ENCODE measurements at places on chromosomes 12 and 14.

- no peak for DNase-seq
These were observed 100.6 kb upstream of the TBX3 start for GRCh38 chr12:114784526-114784925.

DNA sequence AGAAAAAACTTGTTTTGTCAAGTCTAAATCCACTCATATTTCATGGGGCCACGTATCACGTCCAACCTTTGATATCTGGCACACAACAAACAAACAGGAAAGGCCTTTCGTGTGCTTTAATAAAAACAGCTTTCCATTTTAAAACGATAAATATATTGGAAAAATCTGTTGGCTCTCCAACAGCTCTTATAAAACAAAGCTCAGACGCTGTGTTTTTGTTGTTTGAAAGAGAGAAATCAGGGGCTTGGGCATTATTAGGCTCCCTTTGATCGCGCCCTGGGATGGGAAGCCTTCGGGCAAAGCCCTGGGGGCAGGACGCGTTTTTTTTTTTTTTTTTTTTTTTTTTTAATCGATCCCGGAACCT, 429 bp upstream of the PLEKHA5 start:
- DNase-seq = no peak

GRCh38 chr14:28758253-28758884, 8.2 kb upstream of the FOXG1 start:
- no peak for DNase-seq

- DNase-seq = no peak
These were observed 135.8 kb downstream of the ITPR2 start for GRCh38 chr12:26697217-26697616.

- no peak for DNase-seq
These were observed 2.0 kb upstream of the SLCO1B3 start for GRCh38 chr12:20808521-20808920.

GRCh38 chr14:67253076-67253635, 11.9 kb downstream of the PALS1 start:
- DNase-seq = no peak

DNA sequence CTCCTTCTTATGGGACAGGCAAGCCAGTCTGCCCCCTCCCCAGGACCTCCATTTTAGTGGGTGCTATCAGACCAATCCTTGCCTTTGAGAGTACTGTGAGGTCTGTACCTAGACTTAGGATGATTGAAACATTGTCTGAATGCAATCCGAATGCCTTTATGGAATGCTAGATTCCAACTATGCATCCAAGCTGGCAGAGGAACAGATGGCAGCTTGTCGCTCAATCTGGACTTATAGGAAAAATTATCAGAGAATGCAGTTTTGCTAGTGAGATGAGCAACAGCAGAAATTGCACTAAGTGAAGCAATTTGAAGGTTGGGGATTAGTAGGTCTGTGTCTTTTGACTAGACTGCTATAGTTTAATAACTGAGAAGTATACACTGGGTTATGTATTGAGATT, 109.1 kb downstream of the DYRK2 start:
- DNase-seq = no peak

DNA sequence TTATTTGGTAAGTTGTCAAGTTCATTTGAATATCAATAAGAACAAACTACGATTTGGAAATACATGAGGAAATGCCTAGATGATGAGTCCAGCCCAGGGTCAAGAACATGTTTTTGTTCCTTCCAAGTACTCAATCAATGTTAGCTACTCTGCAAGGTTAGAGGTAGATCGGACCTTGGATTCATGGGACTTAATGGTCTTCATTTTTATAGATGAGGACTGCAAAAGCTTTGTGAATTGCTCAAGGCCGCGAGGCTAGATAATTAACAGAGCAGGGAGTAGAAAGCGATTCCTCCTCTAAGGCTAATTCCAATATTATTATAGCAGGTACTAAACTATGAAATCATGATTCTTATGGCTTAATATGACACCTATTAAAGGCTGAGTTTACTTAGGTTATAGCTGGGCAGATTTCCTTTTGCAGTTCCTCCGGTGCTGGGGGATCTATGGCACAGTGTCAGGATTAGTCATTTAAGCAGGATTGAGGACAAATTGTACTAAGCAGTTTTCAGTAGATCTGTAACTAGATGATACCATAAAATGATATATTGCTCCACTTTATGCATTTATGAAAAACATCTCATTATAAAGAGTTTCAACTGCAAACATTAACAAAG, 19.8 kb downstream of the NR1H4 start:
- no peak for DNase-seq

- no peak for DNase-seq
These were observed 452.2 kb downstream of the IPO8 start for GRCh38 chr12:30243426-30243825.

DNA sequence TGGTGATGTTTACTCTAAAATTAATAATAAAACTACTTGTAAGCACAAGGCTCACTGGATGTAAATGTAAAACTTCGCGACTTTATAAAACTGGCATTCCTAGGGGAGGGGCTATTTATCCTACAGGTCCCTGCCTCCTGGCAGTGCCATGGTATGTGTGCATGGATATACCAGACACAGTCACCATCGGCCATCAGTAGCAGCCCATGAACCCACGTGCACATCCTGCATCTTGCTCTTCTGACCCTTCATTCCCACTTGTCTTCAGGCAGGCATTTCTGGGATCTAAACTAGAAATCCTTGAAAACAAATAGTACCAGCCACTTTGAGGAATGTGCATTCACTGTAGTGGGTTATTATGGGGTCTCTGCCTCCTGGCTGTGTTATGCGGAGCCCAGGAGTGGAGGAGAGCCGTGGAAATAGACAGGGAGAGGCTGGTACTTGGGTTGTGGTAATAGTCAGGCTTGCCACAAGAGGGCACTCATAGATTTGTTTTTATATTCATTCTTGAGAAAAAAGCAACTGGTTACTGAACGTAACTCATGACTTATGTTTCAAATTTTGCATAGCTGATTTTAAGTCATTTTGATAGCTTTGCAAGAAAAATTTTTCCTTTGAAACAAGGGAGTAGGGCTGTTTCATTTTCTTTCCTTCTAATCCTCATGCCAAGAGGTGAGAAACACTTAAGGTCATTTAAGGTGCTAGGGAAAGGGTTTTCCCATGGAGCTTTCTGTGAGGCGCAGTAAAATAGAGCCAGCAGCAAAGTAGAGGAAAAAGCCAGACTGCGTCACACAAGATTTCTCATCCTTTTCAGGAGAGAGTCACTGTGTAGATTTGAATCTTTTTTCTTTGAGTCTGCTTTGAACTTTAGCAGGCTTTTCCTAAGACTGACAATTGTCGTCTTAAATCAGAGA, 17.4 kb upstream of the GALNT16 start:
- DNase-seq = peak; percentile 37

- no peak for DNase-seq
These were observed 8.4 kb upstream of the KRT80 start for GRCh38 chr12:52200086-52200780.

DNA sequence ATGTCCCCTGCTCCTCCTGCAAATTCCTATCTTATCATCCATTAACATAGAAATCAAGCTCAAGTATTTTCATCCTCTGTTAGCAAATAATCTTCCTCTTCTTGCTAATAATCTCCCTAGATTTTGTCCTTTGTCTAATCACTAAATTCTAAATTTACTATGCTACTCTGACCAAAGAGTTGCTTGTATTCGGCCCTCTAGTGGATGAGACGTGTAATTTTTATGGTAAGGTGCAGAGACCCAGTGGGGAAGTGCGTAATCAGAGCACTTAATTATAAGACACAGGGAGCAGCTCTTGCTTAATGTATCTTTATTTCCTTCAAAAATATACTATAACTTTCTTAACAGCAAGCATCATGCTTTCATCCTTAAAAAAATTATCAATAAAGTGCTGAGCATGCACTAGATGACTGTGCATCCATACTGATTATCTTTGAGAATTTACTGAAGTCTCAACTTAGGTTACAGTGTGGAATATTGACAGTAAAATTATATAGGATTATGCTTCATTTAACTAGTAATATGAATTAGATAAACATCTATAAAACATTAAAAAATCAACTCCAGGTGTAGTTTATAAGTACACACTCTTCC, 212.6 kb downstream of the SLC16A7 start:
- peak; percentile 16 for DNase-seq

DNA sequence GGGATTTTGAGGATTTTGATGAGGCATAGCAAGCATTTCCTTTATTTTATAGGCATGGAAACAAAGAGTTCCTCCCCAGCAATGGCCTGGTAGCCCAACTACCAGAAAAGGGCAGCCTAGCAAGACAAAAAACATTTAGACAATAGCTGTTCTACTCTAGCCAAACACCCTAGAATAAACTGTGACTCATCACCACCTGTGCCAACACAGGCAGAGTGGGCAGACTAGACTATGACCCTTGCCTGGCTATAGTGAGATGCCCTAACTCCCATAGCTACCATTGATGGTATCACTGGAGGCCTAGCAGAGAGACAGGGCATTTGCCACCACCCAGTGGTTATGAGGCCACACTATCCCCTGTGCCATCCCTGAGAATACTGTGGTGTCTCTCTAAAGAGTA, 15.5 kb upstream of the CCER1 start:
- DNase-seq = no peak

DNA sequence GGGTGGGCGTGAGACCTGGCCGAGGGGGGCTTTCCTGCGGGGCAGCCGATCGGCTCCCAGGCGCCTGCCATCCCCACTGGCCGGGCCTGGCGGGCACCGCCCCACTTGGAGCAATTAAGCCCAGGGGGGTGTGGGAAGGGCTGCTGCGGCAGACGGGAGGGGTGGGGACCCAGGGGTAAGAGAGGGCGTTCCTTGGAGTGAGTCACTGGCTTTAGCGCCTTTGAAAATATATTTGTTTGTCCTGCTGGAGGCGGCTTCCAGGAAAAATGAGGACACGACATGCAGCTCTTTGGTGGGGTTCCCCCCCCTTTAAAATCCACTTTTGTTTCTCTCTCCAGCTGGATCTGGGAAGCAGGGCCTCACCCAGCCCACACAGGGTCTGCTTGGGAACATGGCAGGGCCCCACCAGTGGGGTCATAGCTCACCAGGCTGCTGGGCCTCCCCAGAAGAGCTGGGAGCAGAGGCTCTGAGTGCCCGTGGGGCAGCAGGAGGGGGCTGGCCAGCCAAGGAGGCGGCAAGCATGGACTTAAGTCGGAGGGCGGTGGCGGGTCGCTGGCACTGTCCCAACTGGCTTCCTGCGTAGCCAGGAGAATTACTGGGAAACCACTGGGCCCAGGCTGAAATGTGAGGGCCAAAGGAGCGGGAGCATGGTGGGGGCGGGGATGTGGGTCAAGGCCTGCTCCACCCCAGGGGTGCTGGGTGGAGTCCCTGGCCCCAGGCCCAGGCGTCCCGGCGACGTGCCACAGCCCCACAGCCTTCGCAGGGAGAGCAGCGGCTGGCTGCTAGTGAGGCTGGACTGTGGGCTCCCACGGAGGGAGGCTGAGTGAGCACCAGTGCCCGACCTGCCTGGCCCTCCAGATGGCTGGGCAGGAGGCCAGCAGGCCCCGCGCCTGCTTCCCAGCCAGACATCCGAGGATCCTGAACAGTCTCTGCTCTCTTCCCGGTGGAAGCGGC, 128.0 kb downstream of the RFLNA start:
- DNase-seq = no peak

- no peak for DNase-seq
These were observed 12.4 kb downstream of the EIF2B1 start for GRCh38 chr12:123621101-123621500.

- DNase-seq = no peak
These were observed 123.9 kb downstream of the PAX9 start for GRCh38 chr14:36785511-36785910.

GRCh38 chr14:59564366-59564765, 12.2 kb downstream of the CCDC175 start:
- no peak for DNase-seq

- peak; percentile 30 for DNase-seq
These were observed 41.3 kb upstream of the EIF5 start for GRCh38 chr14:103292426-103293374.

DNA sequence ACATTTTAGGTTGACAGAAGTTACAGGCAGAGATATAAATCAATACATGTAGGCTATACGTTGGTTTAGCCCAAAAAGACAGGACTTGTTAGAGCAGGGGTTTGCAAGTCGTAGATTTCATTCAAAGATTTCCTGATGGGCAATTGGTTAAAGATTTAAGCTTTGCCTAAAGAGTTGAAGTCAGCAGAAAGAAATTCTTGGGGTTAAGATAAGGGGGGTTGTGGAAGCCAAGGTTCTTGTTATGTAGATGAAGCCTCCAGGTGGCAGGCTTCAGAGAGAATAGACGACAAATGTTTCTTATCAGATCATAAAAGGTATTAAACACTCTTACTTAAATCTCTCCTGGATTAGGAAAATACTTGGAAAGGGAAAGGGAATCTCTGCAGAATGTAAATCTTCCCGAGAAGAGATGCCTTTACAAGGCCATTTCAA, 510.8 kb downstream of the TMTC2 start:
- DNase-seq = no peak
